GM19239 (cell line): ENCODE measurements at places on chromosomes 4 and X.

GRCh38 chr4:90126805-90127204 lies 389 bp upstream of the CCSER1 start:
- no peak for DNase-seq

GRCh38 chr4:13616597-13616996 lies 10.9 kb downstream of the BOD1L1 start:
- DNase-seq = no peak

DNA sequence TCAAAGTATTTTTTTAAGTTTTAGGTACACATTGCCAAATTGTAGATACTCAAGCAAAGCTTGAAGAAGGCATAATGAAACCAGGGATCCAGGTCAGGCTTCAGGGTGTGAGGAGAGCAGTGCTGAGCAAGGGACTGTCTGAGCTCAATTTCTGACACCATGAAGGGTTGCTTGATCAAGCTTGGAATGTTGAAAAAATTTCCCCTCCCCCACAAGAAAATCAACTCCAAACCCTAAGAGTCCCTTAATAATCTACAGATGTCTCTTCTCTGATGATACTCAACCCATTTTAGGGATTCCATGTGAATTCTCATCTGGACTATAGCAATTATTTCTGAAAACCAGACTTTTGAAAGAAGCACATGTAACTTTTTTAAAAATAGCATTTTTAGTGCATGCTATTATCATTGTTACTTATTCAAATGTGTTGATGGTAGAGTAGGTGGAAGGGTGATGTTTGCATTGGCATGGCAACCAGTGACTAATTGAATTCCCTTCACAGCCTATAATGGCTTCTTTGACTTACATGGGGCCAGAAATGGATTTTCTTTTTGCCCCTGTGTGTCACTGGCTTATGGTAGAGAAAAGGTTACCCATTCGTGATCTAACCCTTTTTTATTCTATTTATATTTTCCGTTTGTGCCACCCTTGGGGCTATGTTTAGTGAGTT lies 252.0 kb downstream of the FBXW7 start:
- no peak for DNase-seq

GRCh38 chr4:2977211-2978088 lies 14.1 kb downstream of the GRK4 start:
- DNase-seq = no peak

GRCh38 chr4:154067786-154068185 lies 278.9 kb upstream of the SFRP2 start:
- DNase-seq = no peak
